ENCODE measurements at places on chromosomes 2 and 18.
A peak's percentile ranks its signal among the peaks of the same experiment; 100 is the strongest.

DNA sequence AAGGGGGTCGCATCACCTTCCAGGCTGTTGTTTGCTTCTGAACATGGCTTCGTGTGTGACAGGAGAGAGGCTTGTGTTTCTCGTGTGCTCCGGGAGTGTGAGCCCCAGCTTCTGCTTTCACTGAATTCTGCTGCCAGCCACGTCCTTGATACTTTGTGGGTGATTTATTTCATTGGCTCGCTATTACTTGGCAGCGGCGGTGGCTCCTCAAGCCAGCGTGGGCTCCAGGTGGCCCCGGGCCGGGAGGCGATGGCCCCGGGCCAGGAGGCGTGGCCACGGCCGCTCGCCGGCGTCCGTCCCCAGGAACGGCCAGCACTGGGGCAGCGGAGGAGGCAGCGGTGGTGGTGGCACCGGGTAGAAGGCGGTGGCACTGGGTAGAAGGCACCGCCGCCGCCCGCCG is 63.1 kb downstream of the NAPG start:
- no peak for DNase-seq

GRCh38 chr18:46678785-46679399 is 21.9 kb upstream of the LOXHD1 start:
- DNase-seq, result no peak

DNA sequence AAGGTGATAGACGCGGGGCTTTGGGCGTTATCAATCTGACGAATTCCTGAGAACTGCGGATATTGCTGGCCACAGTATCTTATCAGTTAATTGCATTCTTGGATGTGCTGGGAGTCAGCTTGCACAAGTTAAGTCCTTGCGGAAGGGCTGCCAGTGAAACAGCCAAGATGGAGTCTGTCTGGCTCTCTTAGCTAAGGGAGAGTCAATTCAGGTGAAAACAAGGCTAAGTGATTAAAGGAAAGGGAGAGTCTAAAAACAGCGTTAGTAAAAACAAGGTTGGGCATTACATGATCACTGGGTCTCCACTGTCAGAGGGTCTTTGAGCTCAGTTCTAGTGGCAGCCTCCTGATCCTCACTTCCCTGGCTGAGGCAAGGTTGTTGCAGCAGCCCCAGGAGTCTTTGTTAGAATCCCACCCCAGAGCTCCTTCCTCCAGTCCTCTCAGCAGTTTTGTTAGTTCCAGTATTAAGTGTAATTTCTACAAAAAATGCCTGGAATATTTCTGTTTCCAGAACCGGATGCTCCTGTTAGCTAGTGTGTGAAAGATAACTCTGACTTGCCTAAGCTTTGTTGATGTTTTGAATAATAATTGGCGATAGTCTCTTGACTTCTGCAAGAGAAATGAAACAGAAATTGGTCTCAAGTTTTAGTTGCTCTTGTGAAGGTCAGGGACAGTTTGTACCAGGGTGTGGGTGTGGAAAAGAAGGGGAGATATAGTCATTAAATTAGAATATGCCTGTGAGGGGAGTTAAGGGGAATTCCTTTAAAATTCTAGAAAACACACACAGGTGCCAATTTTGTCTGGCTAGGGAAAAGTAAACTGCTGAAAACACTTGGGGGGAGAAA is 10.6 kb downstream of the CFLAR start:
- peak; percentile 39 for DNase-seq

- no peak for DNase-seq
These were observed 181.5 kb downstream of the TCF4 start for GRCh38 chr18:55406451-55406991.

DNA sequence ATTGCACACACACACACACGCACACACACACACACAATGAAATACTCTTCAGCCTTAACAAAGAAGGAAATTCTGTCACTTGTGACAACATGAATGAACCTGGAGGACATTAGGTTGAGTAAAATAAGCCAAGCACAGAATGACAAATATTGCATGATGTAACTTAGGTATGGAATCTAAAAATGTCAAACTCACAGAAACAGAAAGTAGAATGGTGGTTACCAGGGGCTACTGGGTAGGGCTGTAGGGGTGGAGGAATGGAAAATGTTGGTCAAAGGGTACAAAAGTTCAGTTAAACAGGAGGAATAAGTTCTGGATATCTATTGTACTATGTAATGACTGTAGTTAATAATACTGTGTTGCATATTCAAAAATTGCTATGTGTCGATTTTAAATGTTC is 29.5 kb downstream of the SCN2A start:
- DNase-seq, result no peak

- DNase-seq, result no peak
These were observed 31.6 kb upstream of the NCK2 start for GRCh38 chr2:105712981-105713596.

- no peak for DNase-seq
These were observed 17.2 kb downstream of the PPP3R1 start for GRCh38 chr2:68235090-68235489.

- DNase-seq, result no peak
These were observed 579 bp downstream of the LOXL3 start for GRCh38 chr2:74552914-74553811.

DNA sequence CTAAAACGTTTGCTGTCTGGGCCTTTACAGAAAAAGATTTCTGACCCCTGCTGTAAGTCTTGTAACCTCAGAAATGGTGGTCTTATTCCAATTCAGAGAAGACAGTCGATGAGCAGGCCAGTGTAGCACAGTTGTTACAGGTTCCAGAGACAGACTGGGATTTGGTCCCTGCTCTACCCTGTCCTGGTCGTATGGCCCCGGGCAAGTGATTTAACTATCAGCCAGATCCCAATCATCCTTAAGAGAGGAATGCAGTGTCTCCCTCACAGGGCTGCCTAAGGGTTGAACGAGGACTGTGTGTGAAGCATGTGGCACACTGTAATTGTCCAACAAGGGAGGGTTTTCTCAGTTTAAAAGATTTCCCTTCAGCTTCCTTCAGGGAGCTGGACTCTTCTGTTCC is 47.2 kb downstream of the HK2 start:
- DNase-seq, result no peak

DNA sequence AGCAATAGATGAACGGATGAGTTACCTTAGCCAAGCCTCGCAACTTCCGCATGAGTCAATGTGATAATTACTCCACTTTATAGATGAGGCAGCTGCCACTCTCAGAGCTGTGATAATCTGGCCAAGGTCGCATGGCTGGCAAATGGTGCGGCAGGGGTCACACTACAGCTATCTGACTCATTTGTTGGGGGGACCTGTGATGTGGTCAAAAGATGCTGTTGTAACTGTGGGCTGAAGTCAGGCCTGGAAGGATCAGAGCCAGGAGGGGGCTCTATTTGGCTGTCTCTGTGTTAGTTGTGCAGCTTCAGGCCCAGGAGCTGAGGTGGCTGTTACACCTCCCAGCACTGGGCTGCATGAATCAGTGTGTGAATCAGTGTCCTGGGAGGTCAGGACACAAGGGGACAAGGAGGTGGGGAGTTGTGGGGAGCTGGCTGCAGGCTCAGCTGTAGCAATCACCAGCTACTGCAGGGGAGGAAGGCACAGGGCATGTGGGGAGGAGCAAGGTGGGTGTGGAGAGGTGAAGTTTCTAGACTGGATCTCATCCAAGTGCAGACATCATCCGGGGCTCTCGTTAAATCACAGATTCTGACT is 33.1 kb downstream of the NGEF start:
- DNase-seq, result no peak

DNA sequence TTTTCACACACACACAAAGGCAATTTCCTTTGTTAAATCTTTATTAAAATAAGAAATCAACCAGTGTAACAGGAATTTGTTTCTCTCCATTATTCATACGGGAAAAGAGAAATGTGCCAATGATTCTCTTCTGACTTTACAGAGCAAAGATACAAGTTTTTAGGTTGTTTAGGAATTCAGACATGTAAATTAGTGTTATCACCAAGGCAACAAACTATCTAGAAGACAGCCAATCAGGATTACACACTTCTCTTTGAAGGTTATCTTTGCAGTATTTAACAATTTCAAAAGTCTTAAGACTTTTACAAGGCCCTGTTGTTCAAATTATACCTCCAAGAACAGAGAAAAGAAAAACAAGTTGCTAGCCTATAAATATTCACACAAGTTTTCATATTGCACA is 14.5 kb downstream of the CD302 start:
- DNase-seq, result no peak

DNA sequence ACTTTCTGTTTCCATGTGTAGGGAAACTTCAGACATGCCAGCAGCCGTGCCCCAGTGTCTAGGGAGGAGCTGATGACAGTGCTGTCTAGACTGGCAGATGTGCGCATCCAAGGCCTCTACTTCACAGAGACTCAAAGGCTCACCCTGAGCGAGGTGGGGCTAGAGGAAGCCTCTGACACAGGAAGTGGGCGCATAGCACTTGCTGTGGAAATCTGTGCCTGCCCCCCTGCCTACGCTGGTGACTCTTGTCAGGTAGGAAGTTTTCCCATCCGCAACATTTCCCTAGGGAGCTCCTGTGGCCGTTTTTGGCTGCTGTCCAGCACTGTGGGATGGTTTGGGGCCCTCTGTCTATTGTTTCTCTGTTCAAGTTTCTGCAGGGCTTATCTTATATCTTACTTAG is 143.1 kb upstream of the TTC39C start:
- no peak for DNase-seq

DNA sequence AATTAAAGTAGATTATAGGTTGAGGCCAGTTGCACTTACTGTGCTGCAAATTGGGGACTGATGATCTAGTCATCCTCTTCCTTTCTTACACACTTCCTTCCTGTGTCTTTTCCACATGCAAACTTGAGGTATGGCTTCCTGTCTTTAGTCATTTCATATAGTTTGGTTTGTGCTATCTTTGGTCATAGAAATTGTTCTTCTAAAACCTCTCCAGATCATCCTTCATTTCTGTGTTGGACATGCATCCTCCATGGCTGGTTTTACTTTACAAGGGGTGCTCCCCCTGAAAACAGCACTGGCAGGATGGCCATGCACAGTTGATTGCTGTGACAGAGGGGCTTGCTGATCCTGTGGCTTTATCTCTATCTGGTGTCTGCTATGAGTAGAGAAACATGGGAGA is 36.5 kb downstream of the MGAT5 start:
- DNase-seq, result no peak

- DNase-seq, result peak; percentile 74
These were observed 202.7 kb downstream of the CLIP4 start for GRCh38 chr2:29317801-29318485.

- no peak for DNase-seq
These were observed 67.8 kb upstream of the PARD3B start for GRCh38 chr2:204477358-204477950.

DNA sequence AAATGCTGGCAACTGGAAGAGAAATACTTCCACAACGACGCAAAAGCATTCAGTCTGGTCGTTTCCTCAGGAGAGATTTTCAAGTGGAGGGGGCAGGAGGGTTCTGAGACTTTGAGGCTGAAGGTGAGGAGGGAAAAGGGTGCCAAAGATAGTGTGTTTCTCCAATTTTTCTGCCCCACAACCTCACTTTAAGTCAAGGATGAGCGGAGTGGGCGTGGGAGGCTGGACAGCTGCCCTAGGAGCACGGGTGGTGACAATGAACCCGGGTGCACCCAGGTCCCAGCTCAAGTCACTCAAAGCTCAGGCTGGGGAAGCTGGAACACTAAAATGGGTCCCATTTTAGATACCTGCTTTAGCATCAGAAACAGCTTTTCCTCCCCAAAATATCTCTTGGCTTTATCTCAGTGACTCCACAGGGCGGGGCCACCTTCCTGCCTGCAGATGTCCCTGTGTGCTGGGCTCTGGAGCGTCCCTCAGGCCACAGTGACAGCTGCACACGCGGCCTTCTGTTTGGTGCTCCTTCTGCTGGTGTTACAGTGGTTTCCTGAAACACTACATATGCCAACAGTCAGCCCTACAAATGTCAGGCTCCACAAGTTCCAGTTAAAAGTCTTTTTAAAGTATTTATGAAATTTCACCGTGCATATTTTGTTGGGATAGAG is 1.4 kb upstream of the MBP start:
- DNase-seq, result peak; percentile 36

DNA sequence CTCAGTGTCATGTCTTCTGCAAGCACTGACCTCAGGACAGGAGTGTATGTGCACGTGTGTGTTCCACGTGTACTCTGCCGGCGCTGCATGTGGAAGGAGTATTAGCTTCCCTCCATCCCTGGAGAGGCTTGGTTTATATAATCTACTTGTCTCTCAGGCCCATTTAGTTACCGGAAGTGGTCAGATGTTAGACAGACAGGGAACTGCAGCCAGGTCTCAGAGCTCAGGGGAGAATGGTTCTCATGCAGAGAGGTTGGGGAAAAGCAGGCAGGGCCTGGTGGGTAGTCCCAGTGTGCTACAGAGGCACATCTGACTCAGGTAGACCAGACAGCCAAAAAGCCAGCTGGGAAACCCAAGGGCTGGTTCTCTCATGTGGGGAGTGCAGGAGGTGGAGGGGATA is 167.9 kb downstream of the CTIF start:
- no peak for DNase-seq

DNA sequence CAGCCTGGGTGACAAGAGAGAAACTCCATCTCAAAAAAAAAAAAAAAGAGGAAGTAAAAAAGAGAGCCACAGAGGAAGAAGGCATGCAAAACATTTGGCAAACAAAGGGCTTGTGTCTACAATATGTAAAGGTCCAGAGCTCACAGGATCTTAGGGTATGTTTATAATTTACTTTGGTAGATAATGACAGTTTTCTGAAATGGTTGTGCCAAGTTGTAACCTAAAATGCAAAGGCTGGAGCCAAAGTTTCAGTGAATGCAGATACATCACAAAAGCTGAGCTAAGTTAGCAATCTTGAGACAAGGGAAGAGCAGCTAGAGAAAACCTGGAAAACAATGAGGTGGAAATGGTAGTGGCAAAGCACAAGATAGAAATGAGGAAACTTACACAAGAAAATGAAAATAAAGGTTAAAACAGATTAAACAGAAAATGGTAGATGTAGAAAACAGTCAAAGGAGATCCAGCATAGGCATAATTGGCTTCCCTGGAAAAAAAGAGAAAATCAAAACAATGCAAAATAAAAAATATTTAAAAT is 77.5 kb upstream of the HK2 start:
- no peak for DNase-seq

GRCh38 chr2:102129951-102130646 is 12.4 kb upstream of the IL1R1 start:
- no peak for DNase-seq

- no peak for DNase-seq
These were observed 33.7 kb upstream of the BZW1 start for GRCh38 chr2:200778038-200778437.

DNA sequence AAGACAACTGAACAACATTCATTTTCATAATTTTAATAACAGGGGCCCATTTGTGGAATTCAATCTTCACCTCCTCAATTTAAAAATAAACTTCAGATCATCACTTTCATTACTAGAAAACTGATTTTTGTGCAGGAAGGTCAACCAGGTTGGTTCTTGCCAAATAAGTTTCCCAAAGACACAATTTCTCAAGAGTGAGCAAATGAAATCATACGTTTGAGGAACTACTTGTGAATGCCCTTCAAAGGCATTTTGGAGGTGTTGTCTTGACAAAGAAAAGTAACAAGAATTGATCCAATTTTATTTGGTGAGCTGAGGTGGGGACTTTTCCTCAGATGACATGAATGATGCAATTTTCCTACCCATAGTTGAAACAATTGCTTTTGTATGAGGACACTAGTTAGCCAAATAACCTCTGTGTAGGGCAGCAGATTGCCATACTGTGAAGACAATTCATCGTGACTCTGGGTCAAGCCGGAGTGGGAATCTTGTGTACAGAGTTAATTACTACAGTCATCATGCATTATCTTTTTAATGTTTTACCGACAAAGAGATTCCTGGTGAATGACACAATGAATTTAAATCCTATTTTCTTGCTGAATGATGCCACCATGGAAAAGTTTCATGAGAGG is 121.8 kb downstream of the TGFA start:
- DNase-seq, result no peak
